ENCODE measurements at places on chromosomes 12 and 14.

GRCh38 chr12:43362910-43363694 lies 188.9 kb downstream of the ADAMTS20 start:
- no peak for DNase-seq

- DNase-seq: no peak
Observed at GRCh38 chr12:123595729-123596128, 6.2 kb upstream of the DDX55 start.

DNA sequence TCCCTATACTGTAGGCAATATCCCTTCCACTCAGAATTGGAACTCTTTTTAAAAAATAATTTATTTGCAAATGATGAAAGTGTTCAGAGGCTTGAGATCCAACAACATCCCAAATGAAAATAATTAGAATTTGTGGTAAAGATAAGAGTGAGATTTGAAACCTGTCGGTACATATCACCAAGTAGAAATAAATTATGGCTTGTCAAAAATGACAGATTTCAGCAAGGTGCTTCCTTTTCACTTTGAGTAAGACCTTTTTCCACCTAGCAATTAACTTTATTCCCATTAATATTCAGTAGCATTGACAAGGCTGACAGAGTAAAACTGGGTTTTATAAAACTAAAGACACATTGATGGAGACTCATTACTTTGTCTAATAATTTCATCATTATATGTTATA lies 107.7 kb upstream of the PRKD1 start:
- DNase-seq: no peak

GRCh38 chr14:40656311-40656710 lies 950.4 kb upstream of the LRFN5 start:
- no peak for DNase-seq

- no peak for DNase-seq
Observed at GRCh38 chr14:54829486-54830224, 73.0 kb downstream of the GCH1 start.
